ENCODE measurements at places on chromosomes 2 and 18.

- DNase-seq, result no peak
These were observed 462.7 kb downstream of the METTL4 start for GRCh38 chr18:2108591-2108990.

DNA sequence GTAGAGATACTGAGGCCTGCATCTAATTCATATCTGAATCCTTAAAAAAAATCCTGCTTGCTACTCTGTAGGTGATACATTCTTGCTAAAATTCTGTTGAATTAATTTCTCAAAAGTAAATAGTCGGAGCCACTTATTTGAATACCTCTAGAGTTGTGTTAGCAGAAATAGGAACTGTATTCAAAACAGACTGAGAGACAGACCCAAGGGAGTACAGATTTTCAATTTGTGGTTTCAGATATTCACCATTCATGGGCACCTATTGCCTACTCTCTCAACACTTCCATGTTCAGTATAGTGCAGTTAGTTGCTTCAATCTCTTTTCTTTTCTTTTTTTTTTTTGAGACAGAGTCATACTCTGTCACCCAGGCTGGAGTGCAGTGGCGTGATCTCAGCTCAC, 46.6 kb upstream of the CTLA4 start:
- no peak for DNase-seq

DNA sequence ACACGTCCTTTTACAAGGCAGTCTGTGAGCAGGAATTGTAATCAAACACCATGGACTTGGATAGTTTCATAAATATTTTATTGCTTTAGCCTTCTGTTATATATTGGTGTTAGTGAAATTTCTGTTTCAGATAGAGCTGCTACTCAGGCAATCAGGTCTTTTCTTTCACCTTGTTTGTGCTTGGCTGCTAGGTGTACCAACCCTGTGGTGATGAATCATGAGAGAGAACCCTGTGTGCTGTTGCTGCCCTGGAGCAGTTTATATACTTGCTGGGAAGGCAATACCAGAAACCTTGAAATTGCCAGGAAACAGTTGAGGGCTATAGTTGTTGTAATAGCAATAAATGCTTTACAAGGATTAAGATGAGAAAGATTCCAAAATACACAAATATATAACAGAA, 84.5 kb downstream of the FSHR start:
- DNase-seq, result no peak

DNA sequence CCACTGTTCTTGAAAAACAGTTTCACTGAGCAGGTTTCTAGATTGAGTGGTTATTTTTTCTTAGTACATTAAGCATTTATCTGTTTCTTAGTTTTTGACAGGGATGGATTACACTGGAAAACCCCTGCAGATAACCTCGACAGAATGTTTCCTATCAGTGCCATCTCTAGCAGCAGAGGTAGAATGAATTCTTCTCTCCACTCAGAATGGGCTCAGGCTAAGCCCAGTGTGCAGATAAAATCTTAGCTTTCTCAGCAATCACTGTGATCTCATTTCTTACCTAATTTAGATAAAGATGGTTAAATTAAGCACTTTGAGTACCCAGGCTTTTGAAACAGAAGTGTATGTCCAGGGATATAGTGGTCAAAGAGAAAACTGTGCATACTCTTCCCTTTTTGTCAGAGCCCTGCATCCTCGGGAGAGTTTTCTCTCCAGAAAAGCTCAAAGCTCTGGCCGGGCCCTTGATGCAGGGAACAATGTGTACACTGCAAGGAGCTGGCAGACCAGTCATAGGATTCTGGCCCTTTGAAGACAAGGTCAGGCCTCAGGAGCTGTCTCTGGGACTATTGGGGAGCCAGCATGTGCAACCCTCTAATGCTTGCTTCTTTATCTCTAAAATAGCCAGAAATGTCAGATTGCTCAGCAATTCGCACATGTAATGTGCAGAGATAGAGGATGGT, 10.6 kb upstream of the AKAIN1 start:
- no peak for DNase-seq

GRCh38 chr18:905948-906415, 1.3 kb downstream of the ADCYAP1 start:
- DNase-seq, result no peak

DNA sequence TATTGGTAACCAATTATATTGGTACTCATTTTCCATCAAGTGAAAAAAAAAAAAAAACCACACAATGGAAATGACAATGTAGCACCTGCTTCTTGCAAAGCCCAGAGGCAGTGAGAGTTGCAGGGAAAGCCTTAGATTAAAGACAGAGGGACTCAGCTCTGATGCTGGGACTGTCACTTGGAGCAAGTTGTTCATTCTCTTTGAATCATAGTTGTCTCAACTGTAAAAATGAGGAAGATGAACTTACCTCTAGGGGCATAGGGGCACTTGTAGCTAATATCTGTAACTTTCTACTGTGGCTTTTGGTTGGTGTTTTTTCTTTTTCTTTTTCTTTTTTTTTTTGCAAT, 81.4 kb upstream of the LPIN2 start:
- no peak for DNase-seq

- DNase-seq, result no peak
These were observed 84.5 kb upstream of the LCLAT1 start for GRCh38 chr2:30362468-30363081.

GRCh38 chr2:238910751-238911351, 63.0 kb downstream of the TWIST2 start:
- DNase-seq, result no peak

DNA sequence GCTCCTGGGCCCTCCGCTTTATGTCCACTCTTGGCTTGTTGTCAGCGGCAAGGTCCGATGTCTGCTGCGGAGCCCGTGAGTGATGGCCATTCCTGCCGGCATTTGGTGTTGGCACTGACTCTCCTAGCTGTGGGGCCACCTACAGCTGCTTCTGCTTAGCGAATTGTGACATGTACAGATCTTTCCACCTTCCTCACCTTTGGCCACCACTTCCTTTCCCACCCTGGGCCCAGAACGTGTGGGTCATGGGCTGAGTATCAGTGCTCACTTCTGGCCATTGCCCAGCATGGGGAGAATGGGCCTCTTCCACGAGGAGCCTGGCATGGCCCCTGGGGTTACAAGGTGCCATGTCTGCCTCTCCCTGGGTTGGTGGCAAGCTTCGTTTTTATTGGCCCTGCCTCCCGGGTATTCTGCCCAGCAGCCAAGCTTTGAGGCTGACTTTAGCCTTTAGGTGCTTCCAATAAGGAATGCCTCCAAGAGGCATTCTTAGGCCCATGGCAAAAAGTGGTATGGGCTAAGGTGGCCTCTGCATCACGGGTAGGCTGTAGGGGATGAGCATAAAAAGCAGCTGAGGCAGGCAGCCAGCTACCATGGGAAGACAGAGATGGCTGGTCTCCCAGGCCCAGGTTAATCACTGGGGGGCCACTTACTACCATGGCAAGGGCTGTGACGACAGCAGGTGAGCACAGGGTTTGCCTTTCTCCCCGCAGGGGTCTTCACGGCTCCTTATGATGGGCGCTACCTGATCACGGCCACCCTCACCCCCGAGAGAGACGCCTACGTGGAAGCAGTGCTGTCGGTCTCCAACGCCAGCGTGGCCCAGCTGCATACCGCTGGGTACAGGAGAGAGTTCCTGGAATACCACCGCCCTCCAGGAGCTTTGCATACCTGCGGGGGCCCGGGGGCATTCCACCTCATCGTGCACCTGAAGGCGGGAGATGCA, 65.8 kb downstream of the EMILIN2 start:
- DNase-seq, result no peak

DNA sequence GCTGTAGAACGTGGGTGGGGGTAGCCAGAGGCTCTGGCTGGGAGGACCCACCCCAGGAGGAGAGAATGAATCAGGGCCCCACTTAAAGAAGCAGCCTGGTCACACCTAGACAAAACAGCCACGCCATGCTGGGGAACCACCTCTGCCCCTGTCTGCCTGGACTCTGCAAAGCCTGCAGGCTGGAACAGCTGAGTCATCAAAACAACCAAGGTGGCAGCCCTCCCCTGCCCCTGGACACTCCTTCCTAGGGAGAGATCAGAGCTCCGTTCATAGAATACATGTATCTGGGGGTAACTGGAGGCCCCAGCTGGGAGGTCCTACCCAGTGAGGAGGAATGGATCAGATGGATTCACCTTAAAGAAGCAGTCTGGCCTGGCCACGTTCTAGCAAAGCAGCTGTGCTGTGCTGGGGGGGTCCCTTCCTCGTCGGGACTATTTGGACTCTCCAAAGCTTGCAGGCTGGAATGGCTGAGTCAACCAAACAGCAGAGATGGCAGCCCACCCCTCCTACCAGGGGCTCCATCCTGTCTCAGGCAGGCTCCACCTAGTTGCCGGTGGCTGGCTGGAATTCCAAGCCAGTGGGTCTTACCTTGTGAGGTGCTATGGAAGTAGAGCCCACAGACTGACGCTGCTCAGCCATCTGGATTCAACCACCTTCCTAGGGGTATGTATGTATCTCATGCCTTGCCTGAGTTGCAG, 50.5 kb upstream of the NT5C1B start:
- no peak for DNase-seq

DNA sequence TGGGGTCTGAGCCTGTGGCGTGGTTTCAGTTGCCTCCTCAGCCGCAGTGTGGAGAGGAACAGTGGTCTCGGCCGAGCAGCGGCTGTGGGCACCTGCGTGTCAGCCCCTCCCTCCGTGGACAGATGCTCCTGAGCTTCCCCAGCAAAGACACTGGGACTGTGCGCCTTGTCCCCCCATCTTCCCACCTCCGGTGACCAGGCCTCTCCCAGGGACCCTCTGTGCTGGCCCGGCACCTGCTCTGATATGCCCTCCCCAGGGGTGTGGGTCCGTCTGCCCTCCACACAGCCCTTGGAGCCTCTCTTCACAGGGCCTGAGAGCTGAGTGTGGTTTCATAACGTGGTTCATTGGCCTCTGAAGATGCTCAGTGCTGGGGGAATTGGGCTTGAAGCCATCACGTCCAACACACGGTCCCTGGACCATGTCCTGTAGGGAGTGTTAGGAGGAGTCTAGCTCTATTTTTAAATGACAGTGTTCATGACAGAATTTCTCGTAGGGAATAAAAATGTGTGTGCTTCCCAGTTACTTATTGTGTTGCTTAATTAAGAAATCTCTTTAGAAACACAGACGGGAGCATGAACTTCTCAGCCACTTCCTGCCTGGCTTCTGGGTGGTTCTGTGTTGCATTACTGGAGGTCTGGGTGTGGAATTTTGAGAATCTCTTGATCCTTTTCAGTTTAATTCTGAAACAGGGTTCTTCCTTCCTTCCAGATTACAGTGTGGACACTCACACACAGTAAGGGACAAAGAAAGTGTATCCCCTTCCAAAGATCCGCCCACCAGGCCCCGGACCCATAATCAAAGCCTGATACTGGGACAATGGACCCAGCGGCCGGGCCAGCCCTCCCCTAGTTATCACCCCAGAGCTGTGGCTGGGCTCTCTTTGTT, 110.7 kb downstream of the NFATC1 start:
- DNase-seq, result no peak

DNA sequence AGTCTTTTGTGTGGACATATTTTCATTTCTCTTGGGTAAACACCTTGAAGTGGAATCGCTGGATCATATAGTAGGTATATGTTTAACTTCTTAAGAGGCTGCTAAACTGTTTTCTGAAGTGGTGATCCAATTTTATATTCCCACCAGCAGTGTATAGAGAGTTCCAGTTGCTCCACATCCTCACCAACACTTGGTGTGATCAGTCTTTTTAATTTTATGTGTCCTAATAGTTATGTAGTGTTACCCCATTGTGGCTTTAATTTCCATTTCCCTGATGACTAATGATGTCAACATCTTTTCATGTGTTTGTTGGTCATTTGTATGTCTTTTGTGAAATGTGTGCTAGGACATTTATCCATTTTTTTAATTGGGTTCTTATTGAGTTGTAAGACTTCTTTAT, 56.9 kb downstream of the DGKD start:
- no peak for DNase-seq

DNA sequence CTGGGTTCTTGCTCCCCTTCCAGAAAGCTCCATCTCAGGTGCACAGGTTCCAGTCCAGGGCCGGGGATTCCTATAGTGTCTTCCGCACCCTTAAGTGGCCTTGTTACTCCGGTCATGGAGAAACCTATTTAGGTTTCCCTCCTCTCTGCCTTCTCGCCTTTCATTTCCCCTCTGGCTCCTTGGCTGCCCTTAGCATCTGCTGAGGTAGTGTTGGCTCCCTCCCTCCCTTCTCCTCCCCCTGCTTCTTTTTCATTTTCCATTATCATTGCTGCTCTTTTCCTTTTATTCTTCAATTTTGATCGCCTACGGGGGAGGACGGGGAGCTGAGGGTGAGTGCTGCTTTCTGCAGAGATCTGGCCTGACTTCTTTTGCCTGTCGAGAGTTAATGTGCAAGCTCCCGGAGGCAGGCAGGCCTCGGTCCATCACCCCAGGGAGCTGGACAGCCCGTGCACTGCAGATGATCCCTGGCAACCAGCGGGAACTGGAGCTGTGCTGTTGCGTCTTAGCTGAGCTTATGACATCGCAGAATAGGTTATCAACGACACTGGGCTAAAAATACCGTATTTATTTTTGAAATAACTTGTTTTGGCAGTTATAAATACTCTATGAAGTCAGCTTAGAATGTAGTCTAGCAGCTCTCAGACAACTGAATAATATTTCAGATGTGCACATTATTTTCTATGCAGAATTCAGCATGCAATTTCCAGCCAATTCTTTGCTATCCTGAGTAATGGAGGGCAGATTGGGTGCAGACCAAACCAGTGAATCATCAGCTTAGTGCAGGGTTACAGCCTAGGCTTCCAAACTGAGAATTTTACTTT, 141.9 kb downstream of the SLC4A3 start:
- no peak for DNase-seq

GRCh38 chr2:96114903-96115581, 1.3 kb downstream of the ADRA2B start:
- no peak for DNase-seq

GRCh38 chr2:24930768-24931167, 10.7 kb upstream of the ADCY3 start:
- DNase-seq, result no peak

GRCh38 chr2:143217512-143218115, 88.4 kb downstream of the ARHGAP15 start:
- no peak for DNase-seq

- no peak for DNase-seq
These were observed 315.9 kb upstream of the UBE2E3 start for GRCh38 chr2:180664507-180664906.

DNA sequence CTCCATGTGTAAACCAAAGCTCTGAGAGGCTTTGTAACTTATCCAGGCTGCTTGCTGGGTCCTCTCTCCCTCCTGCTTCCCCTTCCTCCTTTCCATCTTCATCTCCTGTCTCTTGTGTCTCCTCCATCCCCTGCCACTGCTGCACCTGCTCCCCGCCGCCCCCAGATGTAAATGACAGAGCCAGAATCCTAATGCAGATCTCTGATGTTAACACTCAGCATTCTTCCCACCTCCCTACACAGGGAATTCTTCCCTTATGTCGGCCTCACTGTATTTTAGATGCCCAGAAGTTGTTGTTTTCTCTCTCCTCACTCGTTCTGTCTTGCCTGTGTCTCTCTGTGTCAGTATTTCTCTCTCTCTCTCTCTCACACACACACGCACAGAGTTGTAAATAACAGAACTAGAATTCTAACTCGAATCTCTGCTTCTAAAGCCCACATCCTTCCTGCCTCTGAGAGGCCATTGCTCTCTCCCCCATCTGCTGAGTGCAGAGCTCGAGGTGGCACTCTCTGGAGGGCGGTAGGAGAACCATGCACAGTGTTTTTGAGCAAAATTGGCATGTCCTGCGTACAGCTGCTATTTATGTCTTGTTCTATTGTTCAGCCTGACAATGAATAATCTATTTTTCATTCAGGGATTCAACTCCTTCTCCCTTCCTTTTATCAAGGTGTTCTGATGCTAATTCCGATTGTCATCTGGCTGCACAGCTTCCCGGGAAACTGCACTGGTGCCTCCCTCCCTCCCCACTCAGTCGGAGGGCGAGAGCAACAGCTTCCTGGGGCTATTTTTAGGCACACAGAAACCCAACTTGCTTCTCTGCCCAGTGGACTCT, 219.9 kb downstream of the SH3RF3 start:
- no peak for DNase-seq

All from stimulated activated CD8-positive, alpha-beta memory T cell treated with anti-CD3 and anti-CD28 coated beads, Interleukin-15, amount 100 ng/mL, for 4 hours (primary cell).